ENCODE measurements at places on chromosomes 3 and 15.

- DNase-seq: no peak
These were observed 173.4 kb upstream of the TP63 start for GRCh38 chr3:189457631-189458412.

GRCh38 chr3:54935869-54936268, 8.0 kb upstream of the LRTM1 start:
- no peak for DNase-seq

DNA sequence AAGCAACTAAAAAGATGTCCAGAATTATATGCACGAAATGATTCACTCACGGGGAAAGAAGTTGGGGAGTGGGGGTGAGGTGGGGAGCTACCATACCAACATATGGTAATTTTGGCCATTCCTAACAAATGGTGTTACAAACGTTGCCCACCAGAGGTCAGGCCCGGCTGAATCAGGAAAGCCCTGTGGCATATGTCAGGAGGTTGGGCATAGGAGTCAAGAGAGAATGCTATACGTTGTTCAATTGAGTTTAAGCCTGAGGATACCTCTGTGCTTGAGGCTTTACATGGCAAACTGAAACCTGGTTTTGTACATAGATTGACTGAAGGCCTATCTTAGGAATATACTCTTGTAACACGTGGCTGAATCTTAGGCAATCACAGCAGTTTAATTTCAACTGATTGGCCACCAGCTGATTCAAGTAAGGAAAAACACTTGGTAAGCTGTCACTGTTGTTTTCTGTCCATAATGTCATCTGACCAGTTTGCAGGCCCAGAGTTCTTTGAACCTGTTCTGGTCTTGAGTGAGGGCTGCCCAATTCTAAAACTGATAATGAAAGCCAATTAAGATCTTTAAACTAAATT, 23.4 kb upstream of the SLC2A2 start:
- no peak for DNase-seq

DNA sequence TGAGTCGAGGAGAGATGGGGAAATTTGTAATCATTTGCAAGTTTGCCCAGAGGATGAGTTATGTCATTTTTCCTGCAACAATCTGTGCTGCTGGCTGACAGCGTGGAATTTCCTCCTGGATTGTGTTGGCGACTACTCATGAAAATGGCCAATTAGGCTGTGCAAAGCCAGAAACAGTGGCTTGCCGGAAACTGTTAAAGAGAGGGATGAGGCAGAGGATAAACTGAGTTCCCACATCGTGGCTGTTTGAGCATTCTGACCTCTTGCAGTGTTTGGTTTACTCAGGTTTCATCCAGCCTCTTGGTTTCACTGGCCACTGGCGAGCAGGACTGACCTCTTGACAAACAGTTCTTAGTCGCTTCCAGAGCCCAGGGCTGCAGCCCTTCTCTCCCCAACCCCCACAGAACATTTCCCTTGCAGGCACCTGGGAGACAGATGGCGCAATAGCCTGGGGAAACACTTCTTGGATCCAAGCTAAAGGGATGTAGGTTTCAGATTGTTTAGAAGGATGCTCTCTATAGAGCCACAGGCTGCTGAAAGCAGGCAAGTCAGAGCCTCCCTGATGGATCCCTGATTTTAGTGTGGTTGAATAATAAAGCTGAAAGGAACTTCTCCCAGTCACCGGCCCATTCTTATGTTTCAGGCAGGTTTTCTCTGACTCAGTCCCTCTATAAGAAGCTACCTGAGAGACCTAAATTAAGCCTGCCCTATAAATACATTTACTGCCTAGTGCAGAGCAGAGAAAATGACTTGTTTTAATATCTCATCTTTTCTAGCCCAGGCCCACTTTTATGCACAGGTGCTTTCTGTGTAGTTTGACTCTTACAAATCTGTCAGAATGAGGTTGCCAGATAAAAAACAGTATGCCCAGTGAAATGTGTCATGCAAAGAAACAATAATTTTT, 92.8 kb upstream of the UBE2E1 start:
- DNase-seq: no peak

GRCh38 chr15:100785181-100786138, 94.2 kb upstream of the ALDH1A3 start:
- DNase-seq: no peak

- no peak for DNase-seq
These were observed 9.8 kb downstream of the PLA2G4E start for GRCh38 chr15:42011074-42011473.

DNA sequence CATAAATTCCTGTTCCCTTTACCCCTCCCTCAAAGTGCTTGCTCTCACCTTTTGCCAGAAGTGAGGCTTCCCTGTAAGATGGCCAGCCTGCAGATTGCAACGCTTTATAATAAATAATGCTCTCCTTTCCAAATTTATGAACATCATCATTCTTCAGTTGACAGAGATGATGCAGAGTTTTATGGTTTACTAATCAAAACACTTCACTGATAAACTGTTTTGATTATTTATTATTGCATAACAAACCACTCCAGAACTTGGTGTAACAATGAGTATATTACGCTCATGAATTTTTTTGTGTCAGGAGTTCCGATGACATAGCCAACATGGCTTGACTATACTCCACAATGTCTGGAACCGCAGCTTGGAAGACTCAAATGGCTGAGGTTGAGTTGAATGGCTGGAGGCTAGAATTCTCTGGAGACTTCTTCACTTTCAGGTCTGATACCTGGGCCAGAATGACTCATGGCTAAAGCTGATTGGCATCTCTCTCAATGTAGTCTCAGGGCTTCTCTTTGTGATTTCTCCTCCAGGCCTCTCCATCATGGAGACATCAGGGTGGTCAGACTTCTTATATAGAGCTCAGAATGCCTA, 27.3 kb upstream of the TGFBR2 start:
- DNase-seq: no peak

Measured in CD8-positive, alpha-beta memory T cell (primary cell).